ENCODE measurements at places on chromosomes 3 and 15.

GRCh38 chr15:61169904-61170695 is 59.0 kb downstream of the RORA start:
- no peak for DNase-seq

GRCh38 chr3:64648927-64649906 is 38.6 kb downstream of the ADAMTS9 start:
- DNase-seq = no peak

GRCh38 chr15:41230345-41230649 is 260 bp downstream of the EXD1 start:
- no peak for DNase-seq

DNA sequence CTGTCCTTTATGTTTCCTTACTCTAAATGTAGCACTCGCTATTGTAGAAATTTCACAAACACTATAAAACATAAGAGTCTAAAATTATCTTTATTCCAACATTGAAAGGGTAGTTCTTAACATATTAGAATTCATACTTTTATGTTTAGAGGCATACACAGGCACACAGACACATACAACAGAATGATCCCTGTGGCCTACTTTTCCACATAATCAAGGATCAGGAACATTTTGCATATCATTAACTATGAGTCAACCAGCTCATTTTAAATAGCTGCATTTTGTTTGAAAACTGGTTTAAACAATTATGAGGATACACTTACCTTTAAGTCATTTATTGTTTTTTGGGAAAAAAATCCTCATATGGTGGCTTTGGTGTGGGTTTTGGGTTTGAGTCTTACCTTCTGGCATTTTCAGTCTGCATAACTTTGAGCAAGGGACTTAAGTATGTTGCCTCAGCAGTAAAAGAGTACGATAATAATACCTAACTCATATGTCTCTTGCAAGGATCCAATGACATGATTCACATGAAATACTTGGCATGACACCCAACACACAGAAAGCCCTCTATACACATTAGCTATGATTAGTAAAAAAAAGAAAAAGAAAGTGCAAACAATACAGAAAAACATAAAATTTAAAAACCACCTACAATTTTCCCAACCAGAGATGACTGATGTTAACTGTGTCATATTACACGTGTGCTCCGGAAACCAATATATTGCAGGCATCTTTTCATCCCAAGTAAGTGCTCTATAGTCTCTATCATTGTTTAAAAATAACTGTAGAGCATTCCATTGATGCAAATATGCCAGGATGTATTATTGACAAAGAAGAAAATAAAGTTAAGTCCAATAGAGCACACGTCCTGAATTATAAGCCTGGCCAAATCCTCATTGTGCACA is 213.1 kb upstream of the ADAMTS9 start:
- no peak for DNase-seq

GRCh38 chr3:152084441-152085158 is 184.1 kb upstream of the MBNL1 start:
- DNase-seq = no peak

- no peak for DNase-seq
Observed at GRCh38 chr3:174767853-174768382, 91.2 kb upstream of the NAALADL2 start.

DNA sequence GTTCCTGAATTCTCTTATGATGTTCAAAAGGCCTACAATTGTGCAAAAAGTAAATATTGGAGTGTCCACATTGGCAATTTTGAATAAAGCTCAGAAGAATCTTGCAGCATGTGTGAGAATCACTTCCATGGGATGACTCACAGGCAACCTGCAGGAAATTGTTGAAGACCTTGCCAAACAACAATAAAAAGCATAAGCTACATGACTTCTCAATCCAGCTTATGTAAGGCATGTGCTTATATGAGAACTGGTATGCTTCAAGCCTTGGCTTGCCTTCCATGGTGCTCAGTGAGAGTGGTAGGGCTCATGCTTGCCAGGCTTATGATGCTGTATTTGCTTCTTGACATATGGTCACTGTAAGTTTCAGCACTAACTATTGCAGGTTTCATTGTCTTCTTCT is 18.4 kb upstream of the BCHE start:
- no peak for DNase-seq

GRCh38 chr3:41808152-41808551 is 153.8 kb downstream of the ULK4 start:
- no peak for DNase-seq

GRCh38 chr3:17088602-17089313 is 204.0 kb downstream of the PLCL2 start:
- no peak for DNase-seq

DNA sequence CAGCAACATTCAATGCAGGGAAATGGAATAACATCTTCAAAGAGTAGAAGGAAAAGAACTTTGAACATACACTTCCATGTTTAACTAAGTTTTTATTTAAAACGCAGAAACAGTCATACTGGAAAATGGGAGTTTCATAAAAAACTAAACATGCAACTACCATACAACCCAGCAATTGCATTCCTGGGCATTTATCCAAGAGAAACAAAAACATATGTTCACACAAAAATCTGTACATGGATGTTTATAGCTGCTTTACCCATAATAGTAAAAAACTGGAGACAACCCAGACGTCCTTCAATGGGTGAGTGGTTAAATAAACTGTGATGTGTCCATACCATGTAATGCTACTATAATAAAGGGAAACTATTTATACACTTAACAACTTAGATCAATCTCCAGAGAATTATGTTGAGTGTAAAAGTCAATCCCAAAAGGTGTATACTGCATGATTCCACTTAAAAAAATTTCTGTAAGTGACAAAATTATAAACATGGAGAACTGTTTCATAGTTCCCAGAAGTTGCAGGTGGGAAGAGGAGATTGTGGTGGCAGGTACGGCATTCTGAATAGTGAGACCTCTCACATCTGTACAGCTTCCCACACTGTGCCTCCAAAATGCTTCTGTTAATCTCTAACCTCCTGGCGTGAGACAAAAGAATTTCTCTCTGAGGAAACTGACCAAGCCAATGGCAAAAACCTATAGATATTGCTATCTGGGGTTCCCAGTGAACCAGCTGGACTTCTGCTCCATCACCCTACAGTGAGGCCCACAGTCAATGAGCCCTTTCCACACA is 23.1 kb downstream of the ISG20 start:
- no peak for DNase-seq
